ENCODE measurements at places on chromosomes 4 and X. TPM values are rescaled to one million over a fixed set of nuclear protein-coding genes. Genes with fewer than 3 reads are reported as not detected.

RHOXF1 gene
- total RNA-seq, result not detected

MRFAP1 gene
- 175 TPM for total RNA-seq

ITM2A gene
- 14.5 TPM for total RNA-seq

HDX gene
- total RNA-seq, result 5.5 TPM

KLKB1 gene
- not detected for total RNA-seq

LRCH2 gene
- 3.2 TPM for total RNA-seq

PNMA6A gene
- total RNA-seq, result 0.99 TPM

USP17L30 gene
- not detected for total RNA-seq

USP26 gene
- total RNA-seq, result not detected

SASH3 gene
- not detected for total RNA-seq

HERC5 gene
- 0.63 TPM for total RNA-seq

XPNPEP2 gene
- not detected for total RNA-seq

CFP gene
- 0.81 TPM for total RNA-seq

PRSS12 gene
- total RNA-seq, result 0.56 TPM

VCX3B gene
- total RNA-seq, result not detected

ZAR1 gene
- not detected for total RNA-seq

Data from endothelial cell of coronary artery (primary cell).